ENCODE measurements at places on chromosomes 3 and 15. TPM values are rescaled to one million over a fixed set of nuclear protein-coding genes. Genes with fewer than 3 reads are reported as not detected.
A peak's percentile ranks its signal among the peaks of the same experiment; 100 is the strongest.

The NCEH1 gene
- 0.33 TPM for total RNA-seq

DNA sequence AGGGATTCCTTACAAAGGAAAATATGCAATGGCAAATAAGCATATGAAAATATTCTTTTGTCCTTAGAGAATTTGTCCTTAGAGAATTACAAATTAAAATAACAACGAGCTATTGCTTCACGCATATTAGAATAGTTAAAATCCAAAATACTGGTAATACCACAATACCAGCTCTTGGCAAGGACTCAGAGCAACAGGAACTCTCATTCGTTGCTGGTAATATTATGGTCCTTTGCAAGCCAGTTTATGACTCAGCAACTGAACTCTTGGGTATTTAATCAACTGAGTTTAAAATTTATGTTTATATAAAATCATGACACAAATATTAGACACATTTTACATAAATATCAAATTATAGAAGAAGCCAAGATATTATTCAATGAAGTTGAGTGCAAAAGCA lies 1730.4 kb downstream of the SI start:
- no peaks in the 10 kb centered on the region for H3K4me1 ChIP-seq
- H3K27me3 ChIP-seq: no peaks in the 10 kb centered on the region
- H3K27ac ChIP-seq: no peak overlapping the region
- no peak overlapping the region for H3K4me3 ChIP-seq
- no peaks in the 10 kb centered on the region for H3K36me3 ChIP-seq
- DNase-seq: no peak

DNA sequence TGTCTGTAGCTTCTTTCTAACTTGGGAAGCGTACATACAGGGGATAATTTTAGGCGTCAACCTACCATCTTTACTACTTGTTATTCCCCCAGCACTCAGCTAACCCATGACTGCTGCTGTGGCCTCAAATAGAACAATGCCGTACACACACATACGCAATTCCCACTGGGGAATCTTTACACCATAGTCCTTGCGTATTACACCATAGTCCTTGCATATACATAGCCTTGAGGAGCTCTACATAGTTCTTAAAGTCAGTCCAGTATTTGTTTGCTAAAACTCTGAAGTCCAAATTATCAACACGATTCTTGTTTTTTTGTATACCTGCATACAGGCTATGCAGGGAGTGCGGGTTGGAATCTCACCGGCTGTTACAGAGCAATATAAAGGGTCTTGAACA lies 67.2 kb downstream of the CGNL1 start:
- H3K36me3 ChIP-seq: no peaks in the 10 kb centered on the region
- no peak overlapping the region for H3K4me3 ChIP-seq
- no peak overlapping the region for H3K27ac ChIP-seq
- no peak for DNase-seq
- H3K27me3 ChIP-seq: no peaks in the 10 kb centered on the region

The VGLL3 gene
- not detected for total RNA-seq

- no peaks in the 10 kb centered on the region for H3K4me1 ChIP-seq
- H3K4me3 ChIP-seq: no peak overlapping the region
- H3K27me3 ChIP-seq: no peaks in the 10 kb centered on the region
- no peak overlapping the region for H3K27ac ChIP-seq
- H3K36me3 ChIP-seq: peaks cover 73% of the 10 kb centered on the region
- DNase-seq: no peak
These were observed 116.5 kb upstream of the SLC2A2 start for GRCh38 chr3:171142985-171143384.

DNA sequence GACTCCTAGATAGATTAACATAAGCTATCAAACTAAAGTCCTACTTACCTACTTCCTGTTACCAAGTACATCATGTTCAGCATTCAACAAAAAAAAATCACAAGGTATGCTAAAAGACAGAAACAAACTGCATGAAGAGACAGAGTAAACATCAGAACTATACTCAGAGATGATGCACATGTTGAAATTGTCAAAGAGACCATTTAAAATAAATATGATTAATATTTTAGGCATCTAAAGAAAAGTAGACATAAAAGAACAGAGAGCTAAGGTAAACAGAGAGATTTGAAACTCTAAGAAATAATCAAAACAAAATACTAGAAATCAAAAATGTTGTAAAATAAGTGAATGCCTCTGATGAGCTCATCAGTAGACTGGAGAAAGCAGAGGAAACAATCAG lies 224.8 kb upstream of the STAC start:
- H3K4me3 ChIP-seq: no peak overlapping the region
- DNase-seq: no peak
- no peak overlapping the region for H3K27ac ChIP-seq
- H3K27me3 ChIP-seq: no peaks in the 10 kb centered on the region
- H3K36me3 ChIP-seq: no peaks in the 10 kb centered on the region

The GPR149 gene
- total RNA-seq: not detected

DNA sequence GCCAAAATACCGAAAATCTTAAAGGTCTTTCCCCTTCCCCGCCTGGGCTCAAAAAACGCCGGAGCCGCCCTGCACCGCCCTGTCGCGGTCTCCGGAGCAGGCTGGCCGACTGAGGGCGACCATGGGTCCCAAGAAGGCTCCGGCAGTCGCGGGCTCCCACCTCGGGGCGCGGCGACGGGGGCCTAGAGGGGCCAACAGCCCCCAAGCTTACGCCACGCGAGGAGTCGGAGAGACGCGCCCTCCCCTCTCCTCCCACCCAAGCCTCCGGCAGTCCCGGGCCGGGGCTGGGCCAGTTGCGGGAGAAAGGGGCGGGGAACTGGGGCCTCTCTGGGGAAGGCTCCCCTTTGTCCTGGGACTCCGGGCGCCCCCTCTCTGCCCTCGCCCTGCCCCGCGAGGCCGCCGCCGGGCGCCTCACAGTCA lies 69.2 kb downstream of the GOLGA8B start:
- H3K4me3 ChIP-seq: peak overlapping the region; percentile 46
- peaks cover 23% of the 10 kb centered on the region for H3K4me1 ChIP-seq
- H3K27ac ChIP-seq: no peak overlapping the region
- no peaks in the 10 kb centered on the region for H3K36me3 ChIP-seq

- no peak overlapping the region for H3K4me3 ChIP-seq
- H3K27me3 ChIP-seq: no peaks in the 10 kb centered on the region
- no peaks in the 10 kb centered on the region for H3K4me1 ChIP-seq
- no peak overlapping the region for H3K27ac ChIP-seq
- no peak for DNase-seq
- H3K36me3 ChIP-seq: peaks cover 28% of the 10 kb centered on the region
These were observed 27.9 kb downstream of the TP53BP1 start for GRCh38 chr15:43465100-43465499.

DNA sequence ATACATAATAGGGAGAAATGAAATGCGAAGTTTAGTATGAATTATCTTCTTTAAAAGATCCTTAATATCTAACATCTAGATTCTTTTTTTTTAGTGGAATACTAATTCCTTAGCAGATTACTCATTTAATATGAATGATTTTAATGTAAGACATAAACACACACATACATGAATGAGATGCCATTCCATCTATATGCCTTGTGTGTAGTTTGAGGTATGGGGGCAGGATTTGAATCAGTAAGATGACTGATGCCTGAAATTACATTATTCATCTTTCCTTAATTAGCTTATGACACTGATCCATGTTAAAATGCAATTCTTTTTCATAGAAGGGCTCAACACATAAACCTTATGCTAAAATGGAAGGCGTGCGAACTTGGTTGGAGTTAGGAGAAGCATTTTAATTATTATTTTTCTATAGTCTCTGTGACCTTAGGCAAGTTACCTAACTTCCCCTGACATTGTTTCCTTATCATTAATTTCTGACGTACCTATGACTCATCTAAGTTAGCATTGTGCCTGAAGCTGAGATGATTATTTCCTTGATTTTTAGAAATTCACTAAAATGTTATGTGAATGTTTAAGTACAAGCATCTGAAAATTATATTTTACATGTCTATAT lies 10.8 kb upstream of the BNIP2 start:
- no peak for DNase-seq
- no peaks in the 10 kb centered on the region for H3K27me3 ChIP-seq
- H3K4me1 ChIP-seq: no peaks in the 10 kb centered on the region
- H3K4me3 ChIP-seq: no peak overlapping the region
- no peaks in the 10 kb centered on the region for H3K36me3 ChIP-seq

DNA sequence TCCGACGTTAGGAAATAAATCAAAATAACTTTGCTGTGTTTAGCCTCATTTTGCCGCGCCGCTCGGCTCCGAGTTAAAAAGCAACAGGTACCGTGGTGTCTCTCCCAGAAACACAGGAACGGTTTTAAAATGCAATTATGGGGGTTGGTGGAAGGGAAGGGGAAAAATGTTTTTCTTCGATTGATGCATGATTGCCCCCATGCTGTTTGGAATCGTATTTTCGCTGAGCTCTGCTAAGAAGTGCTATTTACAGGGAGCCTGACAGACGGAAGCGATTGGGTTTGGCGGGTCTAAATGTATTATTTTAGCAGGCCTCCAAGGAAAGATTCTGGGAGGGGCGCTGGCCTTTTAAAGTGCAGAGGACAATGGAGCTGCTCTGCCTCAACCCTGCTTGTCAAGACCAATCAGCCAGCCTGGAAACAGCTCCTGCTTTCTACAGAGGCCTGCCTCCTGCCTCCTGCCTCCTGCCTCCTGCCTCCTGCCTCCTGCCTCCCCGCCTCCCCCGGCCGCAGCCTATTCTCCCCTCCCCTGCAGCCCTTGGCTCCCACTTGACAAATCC lies 156.7 kb upstream of the TLE3 start:
- no peak overlapping the region for H3K4me3 ChIP-seq
- no peak for DNase-seq
- H3K4me1 ChIP-seq: peaks cover 29% of the 10 kb centered on the region
- H3K36me3 ChIP-seq: no peaks in the 10 kb centered on the region

GRCh38 chr3:148873270-148873927 lies 8.3 kb downstream of the CPA3 start:
- H3K27me3 ChIP-seq: no peaks in the 10 kb centered on the region
- no peak for DNase-seq

GRCh38 chr3:115912372-115912771 lies 289.1 kb downstream of the GAP43 start:
- H3K4me3 ChIP-seq: no peak overlapping the region
- H3K4me1 ChIP-seq: no peaks in the 10 kb centered on the region
- no peaks in the 10 kb centered on the region for H3K27me3 ChIP-seq
- no peaks in the 10 kb centered on the region for H3K36me3 ChIP-seq
- H3K27ac ChIP-seq: no peak overlapping the region

The KLHL25 gene
- 10.2 TPM for total RNA-seq

The ATP13A4 gene
- 0.98 TPM for total RNA-seq

- H3K27ac ChIP-seq: no peak overlapping the region
- no peaks in the 10 kb centered on the region for H3K36me3 ChIP-seq
- no peaks in the 10 kb centered on the region for H3K27me3 ChIP-seq
- no peak overlapping the region for H3K4me3 ChIP-seq
- peaks cover 10% of the 10 kb centered on the region for H3K4me1 ChIP-seq
These were observed 3.6 kb upstream of the GK5 start for GRCh38 chr3:142228964-142229363.

- no peak overlapping the region for H3K27ac ChIP-seq
- no peaks in the 10 kb centered on the region for H3K27me3 ChIP-seq
- H3K4me1 ChIP-seq: no peaks in the 10 kb centered on the region
- DNase-seq: no peak
- no peaks in the 10 kb centered on the region for H3K36me3 ChIP-seq
These were observed 77.8 kb upstream of the WDR72 start for GRCh38 chr15:53837263-53837662.

The SPATA12 gene
- not detected for total RNA-seq

The MGLL gene
- 0.28 TPM for total RNA-seq

The SLC6A20 gene
- total RNA-seq: not detected

DNA sequence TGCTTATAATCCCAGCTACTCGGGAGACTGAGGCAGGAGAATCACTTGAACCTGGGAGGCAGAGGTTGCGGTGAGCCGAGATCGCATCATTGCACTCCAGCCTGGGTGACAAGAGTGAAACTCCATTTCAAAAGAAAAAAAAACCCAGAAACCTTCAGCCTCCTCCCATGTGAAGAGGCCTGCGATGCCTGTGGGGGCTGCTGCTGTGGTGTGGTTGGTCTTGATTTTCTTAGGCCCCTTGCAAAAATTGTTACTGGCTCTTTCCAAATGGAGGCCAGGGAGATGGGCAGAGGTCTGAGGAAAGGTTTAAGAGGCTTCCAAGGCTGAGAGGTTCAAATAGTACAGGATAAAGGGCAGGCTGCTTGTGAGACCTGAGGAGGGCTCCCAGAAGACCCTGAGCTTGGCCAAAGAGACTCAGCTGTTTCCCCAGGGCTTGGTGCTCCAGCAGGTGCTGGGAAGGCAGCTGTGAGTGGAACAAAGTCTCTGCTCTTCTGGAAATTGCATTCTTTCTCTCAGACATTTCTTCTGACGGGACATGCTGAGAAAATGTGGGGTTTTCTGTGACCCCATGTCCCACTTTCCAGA lies 18.4 kb downstream of the GCSAM start:
- H3K27ac ChIP-seq: no peak overlapping the region
- H3K36me3 ChIP-seq: no peaks in the 10 kb centered on the region
- H3K4me3 ChIP-seq: no peak overlapping the region

- H3K4me1 ChIP-seq: peaks cover 9% of the 10 kb centered on the region
- no peaks in the 10 kb centered on the region for H3K36me3 ChIP-seq
- no peaks in the 10 kb centered on the region for H3K27me3 ChIP-seq
- no peak overlapping the region for H3K27ac ChIP-seq
- no peak for DNase-seq
These were observed 82.1 kb downstream of the ATP2B2 start for GRCh38 chr3:10423171-10423882.

DNA sequence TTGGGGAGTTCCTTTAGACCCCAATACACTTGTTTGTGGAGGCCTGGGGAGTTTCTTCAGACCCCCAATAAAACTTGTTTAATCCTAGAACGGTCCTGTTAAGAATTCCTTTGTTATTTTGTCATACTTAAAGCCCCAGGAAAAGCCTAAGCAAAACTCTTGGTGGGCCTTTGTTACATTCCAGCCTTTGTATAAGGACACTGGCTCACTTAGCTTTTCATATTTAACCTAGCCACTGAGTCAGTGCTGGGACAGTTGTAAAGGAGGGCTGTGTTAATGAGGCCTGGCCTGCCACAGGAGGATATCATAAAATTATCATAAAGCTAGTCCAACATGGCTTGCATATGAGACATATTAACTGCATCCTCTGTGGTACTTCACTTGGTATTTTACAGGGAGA lies 760.1 kb downstream of the ZNF385D start:
- no peaks in the 10 kb centered on the region for H3K27me3 ChIP-seq
- no peak for DNase-seq
- H3K4me1 ChIP-seq: no peaks in the 10 kb centered on the region
- no peak overlapping the region for H3K27ac ChIP-seq
- H3K4me3 ChIP-seq: no peak overlapping the region

GRCh38 chr3:53833700-53834099 lies 12.5 kb downstream of the CHDH start:
- no peaks in the 10 kb centered on the region for H3K36me3 ChIP-seq
- no peak for DNase-seq
- H3K27ac ChIP-seq: no peak overlapping the region
- H3K27me3 ChIP-seq: no peaks in the 10 kb centered on the region
- no peaks in the 10 kb centered on the region for H3K4me1 ChIP-seq

- H3K4me1 ChIP-seq: peaks cover 31% of the 10 kb centered on the region
- no peak overlapping the region for H3K4me3 ChIP-seq
- H3K36me3 ChIP-seq: no peaks in the 10 kb centered on the region
- no peaks in the 10 kb centered on the region for H3K27me3 ChIP-seq
- DNase-seq: no peak
These were observed 55.4 kb downstream of the CCNL1 start for GRCh38 chr3:157104521-157104920.
